ENCODE measurements at places on chromosomes 12 and 14.

DNA sequence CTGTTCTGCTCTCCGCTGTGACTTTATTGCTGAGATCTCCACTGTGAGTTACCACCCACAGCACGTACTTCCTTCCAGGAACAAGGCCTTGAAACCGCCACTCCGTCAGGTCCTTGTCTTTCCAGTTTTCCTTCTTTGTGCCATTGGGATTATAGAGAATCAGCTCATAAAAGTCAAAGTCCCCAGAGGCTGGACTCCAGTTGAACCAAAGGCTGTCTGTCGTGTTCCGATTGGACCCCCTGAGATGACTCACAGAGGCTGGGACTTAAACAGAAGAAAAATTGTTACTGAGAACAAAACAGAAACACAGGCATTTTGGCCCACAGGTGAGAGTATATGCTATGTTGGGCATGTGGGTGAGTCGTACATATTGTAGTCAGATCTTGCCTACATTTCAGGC lies 76.6 kb downstream of the PTPRB start:
- DNase-seq = no peak

DNA sequence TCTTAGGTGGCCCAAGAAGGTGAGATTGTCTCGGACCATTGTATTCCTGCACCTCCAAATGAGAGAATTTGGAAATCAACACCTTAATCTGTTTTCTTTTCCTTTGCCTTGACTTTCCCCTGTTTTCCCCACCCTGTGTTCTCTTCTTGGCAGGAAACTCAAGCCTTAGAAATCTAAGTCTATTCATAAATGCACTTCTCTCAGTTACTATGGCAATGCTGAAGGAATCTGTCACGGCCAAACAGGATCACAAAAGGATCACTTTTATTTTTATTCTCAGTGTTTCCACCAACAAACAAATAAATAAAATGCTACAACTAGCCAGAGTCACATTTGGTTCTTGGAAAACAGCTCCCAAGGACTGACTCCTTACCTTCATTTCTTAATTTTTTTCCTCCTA lies 270.5 kb downstream of the BCAT1 start:
- DNase-seq = no peak

DNA sequence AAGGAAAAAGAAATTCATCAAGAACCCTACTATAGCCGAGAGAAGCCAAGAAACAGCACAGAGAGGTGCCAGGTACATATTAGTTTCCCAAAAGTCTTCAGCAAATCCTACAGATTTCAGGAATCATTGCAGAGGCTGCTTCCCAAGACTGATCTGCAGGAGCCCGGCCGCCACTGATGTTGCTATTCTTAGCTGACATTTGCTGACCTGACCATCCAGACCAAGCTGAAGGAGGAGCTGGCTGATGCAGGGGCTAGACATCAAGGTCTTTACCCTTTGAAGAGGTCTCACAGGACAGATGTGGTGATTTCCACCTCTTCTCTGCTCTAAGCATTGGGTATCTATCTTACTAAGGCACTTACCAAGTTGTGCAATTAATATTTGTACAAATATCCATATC lies 444.8 kb upstream of the SOX5 start:
- DNase-seq = no peak

DNA sequence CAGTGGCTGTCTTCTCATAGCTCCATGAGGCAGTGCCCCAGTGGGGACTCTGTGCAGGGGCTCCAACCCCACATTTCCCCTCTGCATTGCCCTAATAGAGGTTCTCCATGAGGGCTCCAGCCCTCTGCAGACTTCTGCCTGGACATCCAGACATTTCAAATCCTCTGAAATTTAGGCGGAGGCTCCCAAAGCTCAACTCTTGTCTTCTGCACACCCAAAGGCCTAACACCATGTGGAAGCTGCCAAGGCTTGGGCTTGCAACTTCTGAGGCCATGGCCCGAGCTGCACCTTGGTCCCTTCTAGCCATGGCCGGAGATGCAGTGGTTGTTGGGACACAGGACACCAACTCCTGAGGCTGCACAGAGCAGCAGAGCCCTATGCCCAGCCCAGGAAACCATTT lies 20.5 kb upstream of the PPP2R5C start:
- no peak for DNase-seq

Measured in NCI-H146 (cell line).